Heart left ventricle (tissue), 16 donors: ENCODE measurements at places on chromosomes 5 and 9. TPM values are rescaled to one million over a fixed set of nuclear protein-coding genes. Genes with fewer than 3 reads are reported as not detected.

ARL14EPL gene
- not detected for total RNA-seq

- H3K4me3 ChIP-seq: peak within 1 kb of the TSS; percentile 73
- no peaks in the 10 kb centered on the region for H3K36me3 ChIP-seq
- peaks cover 11% of the 10 kb centered on the region for H3K27me3 ChIP-seq
Observed at GRCh38 chr9:133275105-133276000, at the start of gene ABO. Gene ABO (minus strand): TSS chr9:133275201.

- H3K36me3 ChIP-seq: no peaks in the 10 kb centered on the region
- H3K27me3 ChIP-seq: peaks cover 56% of the 10 kb centered on the region
- H3K4me3 ChIP-seq: no peak overlapping the region
Observed at GRCh38 chr9:137048655-137049543, 2.9 kb upstream of the NPDC1 start.

DNA sequence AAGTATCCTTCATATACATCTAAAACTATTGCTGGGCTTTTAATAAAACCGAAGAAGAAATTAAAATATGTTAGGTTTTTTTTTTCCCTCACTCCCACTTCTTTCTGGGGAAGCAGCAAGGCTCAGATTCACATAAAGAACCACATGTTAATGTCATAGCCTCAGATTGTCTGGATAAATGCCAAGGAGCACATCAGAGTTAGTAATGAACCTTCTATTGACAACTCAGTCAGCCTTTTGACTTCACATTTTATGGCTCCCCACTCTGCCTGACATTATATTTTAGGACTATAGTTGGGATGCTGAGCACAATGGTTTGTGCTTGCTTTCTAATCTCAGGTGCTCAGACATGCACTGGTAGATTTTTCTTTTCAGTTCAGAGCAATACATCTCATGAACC, 21.8 kb downstream of the DMAC1 start:
- no peaks in the 10 kb centered on the region for H3K27me3 ChIP-seq
- H3K36me3 ChIP-seq: no peaks in the 10 kb centered on the region
- no peak overlapping the region for H3K27ac ChIP-seq
- H3K4me1 ChIP-seq: no peaks in the 10 kb centered on the region
- DNase-seq: no peak

SPATA31C1 gene
- not detected for total RNA-seq

ARHGEF28 gene
- 0.91 TPM for total RNA-seq

DNA sequence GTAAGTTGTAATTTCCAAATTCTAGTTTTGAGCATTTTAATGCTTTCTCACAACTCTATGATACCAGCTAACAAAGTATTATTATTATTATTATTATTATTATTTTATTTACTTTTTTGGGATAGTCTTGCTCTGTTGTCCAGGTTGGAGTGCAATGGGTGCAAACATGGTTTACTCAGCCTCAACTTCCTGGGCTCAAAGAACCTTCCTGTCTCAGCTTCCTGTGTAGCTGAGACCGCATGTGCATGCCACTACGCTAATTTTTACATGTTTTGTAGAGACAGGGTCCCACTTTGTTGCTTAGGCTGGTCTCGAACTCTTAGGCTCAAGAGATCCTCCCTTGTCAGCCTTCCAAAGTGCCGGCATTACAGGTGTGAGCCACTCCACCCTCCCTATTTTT, 27.0 kb downstream of the LRRC70 start:
- no peaks in the 10 kb centered on the region for H3K27me3 ChIP-seq
- peaks cover 8% of the 10 kb centered on the region for H3K36me3 ChIP-seq
- H3K27ac ChIP-seq: no peak overlapping the region
- DNase-seq: no peak
- H3K4me1 ChIP-seq: no peaks in the 10 kb centered on the region
- H3K4me3 ChIP-seq: no peak overlapping the region

GRCh38 chr9:79583952-79584654, 12.3 kb downstream of the TLE4 start:
- H3K27me3 ChIP-seq: no peaks in the 10 kb centered on the region
- peak overlapping the region; percentile 24 for H3K27ac ChIP-seq
- peak; percentile 67 for DNase-seq
- H3K4me3 ChIP-seq: peak overlapping the region; percentile 0

- peak overlapping the region; percentile 68 for H3K27ac ChIP-seq
- no peak for DNase-seq
- no peak overlapping the region for H3K4me3 ChIP-seq
- peaks cover 18% of the 10 kb centered on the region for H3K4me1 ChIP-seq
- H3K36me3 ChIP-seq: no peaks in the 10 kb centered on the region
Observed at GRCh38 chr5:6731465-6732237, 18.4 kb downstream of the TENT4A start.

GRCh38 chr9:123090956-123091355, 57.5 kb downstream of the GPR21 start:
- H3K27me3 ChIP-seq: no peaks in the 10 kb centered on the region
- H3K36me3 ChIP-seq: peaks cover 78% of the 10 kb centered on the region
- no peak overlapping the region for H3K4me3 ChIP-seq
- no peak overlapping the region for H3K27ac ChIP-seq

OR13D1 gene
- not detected for total RNA-seq

DNA sequence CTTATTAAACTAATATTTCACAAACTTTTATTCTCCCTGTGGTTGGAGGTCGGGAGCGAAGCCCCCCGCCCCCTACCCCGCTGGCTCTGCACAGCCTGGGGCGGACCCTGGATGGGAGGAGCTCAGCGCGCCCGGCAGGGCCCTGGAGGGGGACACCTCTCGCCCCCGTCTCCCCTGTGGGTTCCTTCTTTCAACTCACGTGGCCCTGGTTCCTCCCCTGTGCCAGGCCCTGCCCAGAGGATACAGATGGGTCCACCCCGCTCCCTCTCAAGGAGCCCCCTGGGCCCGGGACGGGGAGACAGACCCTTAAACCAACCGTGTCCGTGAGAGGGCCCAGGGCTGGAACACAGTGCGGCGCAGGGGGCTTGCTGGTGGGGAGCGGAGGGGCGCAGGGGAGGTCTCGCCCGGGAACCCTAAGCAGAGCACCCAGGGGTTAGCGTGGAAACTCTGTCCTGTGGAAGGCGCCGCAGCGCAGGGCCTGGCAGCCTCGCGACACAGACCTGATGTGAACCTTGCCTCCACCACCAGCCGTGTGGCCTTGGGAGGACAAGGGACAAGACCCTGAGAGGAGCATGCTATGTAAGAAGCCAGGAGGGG, 103.7 kb upstream of the MVB12B start:
- no peak for DNase-seq
- H3K4me1 ChIP-seq: no peaks in the 10 kb centered on the region
- peaks cover 11% of the 10 kb centered on the region for H3K27me3 ChIP-seq
- H3K27ac ChIP-seq: no peak overlapping the region

GRCh38 chr5:115977096-115977495, 14.8 kb downstream of the LVRN start:
- H3K4me3 ChIP-seq: no peak overlapping the region
- H3K4me1 ChIP-seq: no peaks in the 10 kb centered on the region
- no peak for DNase-seq
- no peaks in the 10 kb centered on the region for H3K36me3 ChIP-seq

SLC23A1 gene
- total RNA-seq: not detected

OR1J2 gene
- total RNA-seq: not detected

AGXT2 gene
- not detected for total RNA-seq

FCN2 gene
- 0.41 TPM for total RNA-seq

- H3K4me3 ChIP-seq: no peak overlapping the region
- peaks cover 21% of the 10 kb centered on the region for H3K4me1 ChIP-seq
- H3K27me3 ChIP-seq: no peaks in the 10 kb centered on the region
- DNase-seq: no peak
Observed at GRCh38 chr5:32595118-32595517, 9.8 kb downstream of the SUB1 start.

SLC35D2 gene
- total RNA-seq: 12.1 TPM

GRCh38 chr5:36304095-36304805, 2.5 kb upstream of the RANBP3L start:
- H3K4me1 ChIP-seq: no peaks in the 10 kb centered on the region
- no peak overlapping the region for H3K4me3 ChIP-seq

DNA sequence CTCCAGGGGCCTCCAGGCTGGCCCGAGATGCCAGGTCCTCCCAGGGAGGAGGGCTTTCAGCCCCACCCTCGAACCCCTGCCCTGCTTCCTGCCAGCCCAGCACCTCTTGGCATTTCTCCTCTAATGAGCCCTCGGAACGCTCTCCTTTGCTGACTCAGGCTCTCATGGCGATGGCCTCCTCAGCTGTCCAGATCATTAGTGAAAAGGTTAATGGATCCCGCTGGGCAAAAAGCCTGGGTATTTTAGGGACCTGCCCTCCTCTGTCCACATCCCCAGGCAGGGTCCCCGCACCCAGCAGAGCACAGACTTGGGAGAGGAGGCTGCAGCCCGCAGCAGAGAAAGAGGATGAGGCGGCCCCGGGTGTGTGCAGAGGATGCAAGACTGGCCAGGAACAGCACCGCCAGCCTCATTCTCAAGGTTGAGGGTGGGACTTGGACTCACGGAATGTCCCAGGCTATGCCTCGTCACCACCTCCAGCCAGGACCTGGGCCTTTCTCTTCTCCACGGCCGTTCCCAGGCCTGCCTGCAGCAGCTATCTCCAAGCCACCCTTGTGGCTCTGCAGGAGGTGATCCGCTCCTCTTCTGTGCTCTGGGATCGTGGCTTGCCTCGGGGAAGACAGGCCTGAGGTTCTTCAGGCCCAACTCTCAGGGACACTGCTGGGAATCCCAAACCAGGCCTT, 23.0 kb upstream of the ADAMTS2 start:
- no peaks in the 10 kb centered on the region for H3K4me1 ChIP-seq
- H3K27ac ChIP-seq: no peak overlapping the region
- H3K36me3 ChIP-seq: no peaks in the 10 kb centered on the region
- DNase-seq: no peak
- no peak overlapping the region for H3K4me3 ChIP-seq
- no peaks in the 10 kb centered on the region for H3K27me3 ChIP-seq

PCDHA6 gene
- not detected for total RNA-seq

GRCh38 chr9:105341434-105342146, 97.1 kb downstream of the SLC44A1 start:
- H3K36me3 ChIP-seq: peaks cover 15% of the 10 kb centered on the region
- no peaks in the 10 kb centered on the region for H3K27me3 ChIP-seq
- no peak overlapping the region for H3K4me3 ChIP-seq
- no peak for DNase-seq
- H3K4me1 ChIP-seq: peaks cover 5% of the 10 kb centered on the region

DNA sequence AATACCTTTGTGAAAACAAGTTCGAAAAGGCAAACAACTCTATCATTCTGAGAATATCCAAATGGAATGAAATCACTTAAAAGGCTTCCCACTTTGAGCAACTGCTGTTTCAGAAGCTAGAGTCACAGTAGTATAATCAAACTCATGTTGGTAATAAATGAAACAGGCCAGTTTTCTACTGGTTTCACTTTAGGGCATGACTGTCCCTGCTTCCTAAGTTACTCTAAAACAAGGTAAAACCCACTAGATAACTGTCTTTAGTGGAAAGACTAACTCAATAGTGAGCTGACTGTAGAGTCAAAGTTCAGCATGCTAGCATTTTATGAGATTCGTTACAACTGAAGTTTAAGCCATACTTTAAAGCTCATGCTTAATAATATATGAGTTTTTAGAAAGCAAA, 6.0 kb downstream of the CDC26 start:
- no peaks in the 10 kb centered on the region for H3K27me3 ChIP-seq
- H3K4me3 ChIP-seq: no peak overlapping the region
- peaks cover 8% of the 10 kb centered on the region for H3K4me1 ChIP-seq
- peaks cover 60% of the 10 kb centered on the region for H3K36me3 ChIP-seq
- no peak for DNase-seq

CTXN3 gene
- total RNA-seq: not detected

DNA sequence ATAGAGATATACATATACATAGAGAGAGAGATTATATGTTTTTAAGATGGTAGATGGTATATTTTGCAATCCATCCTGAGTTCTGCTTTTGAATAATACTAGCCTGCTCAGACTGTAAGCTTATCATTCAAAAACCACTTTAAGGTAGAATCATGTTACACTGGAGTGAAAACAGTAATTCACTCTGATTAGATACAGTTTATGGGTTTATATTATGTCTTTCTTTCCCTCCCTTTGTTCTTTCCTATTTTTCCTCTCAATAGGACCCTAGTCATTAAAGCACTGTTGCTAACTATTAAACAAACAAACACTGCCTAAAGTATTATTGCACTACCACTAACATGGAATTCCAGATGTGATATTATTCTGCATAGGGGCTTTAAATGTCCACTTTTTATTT, 202.0 kb downstream of the ADAMTSL1 start:
- H3K36me3 ChIP-seq: no peaks in the 10 kb centered on the region
- H3K4me3 ChIP-seq: no peak overlapping the region
- no peak overlapping the region for H3K27ac ChIP-seq
- no peak for DNase-seq
- no peaks in the 10 kb centered on the region for H3K27me3 ChIP-seq

CD274 gene
- 18.0 TPM for total RNA-seq

DNA sequence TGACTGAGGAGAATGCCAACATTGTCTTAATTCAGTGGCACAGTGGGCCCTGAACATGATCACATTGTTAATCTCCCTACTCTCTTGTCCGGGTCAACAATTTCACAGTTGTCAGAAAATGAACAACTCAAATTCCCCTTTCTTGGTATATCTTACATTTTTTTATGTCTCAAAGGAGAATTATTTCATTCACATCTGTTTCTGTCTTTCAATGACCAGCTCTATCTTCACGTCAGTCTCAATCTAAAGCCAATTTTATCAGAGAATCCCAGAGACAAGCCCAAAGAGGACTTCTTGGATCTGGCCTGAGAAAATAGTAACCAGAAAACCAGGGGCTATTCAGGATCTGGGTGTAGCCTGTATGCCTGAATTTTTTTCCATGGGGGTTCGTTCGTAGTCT, 477.5 kb downstream of the PDE4D start:
- no peaks in the 10 kb centered on the region for H3K36me3 ChIP-seq
- no peaks in the 10 kb centered on the region for H3K4me1 ChIP-seq
- no peaks in the 10 kb centered on the region for H3K27me3 ChIP-seq
- no peak overlapping the region for H3K4me3 ChIP-seq

GRCh38 chr9:121732886-121733285, 81.5 kb downstream of the DAB2IP start:
- H3K27ac ChIP-seq: no peak overlapping the region
- no peak for DNase-seq
- no peaks in the 10 kb centered on the region for H3K27me3 ChIP-seq
- H3K36me3 ChIP-seq: no peaks in the 10 kb centered on the region
- H3K4me1 ChIP-seq: peaks cover 68% of the 10 kb centered on the region

- H3K4me1 ChIP-seq: peaks cover 15% of the 10 kb centered on the region
- DNase-seq: no peak
- no peak overlapping the region for H3K4me3 ChIP-seq
- H3K27me3 ChIP-seq: no peaks in the 10 kb centered on the region
- no peak overlapping the region for H3K27ac ChIP-seq
Observed at GRCh38 chr5:149628221-149628620, 46.9 kb downstream of the ARHGEF37 start.

- no peak overlapping the region for H3K4me3 ChIP-seq
- H3K27ac ChIP-seq: peak overlapping the region; percentile 38
- H3K4me1 ChIP-seq: peaks cover 45% of the 10 kb centered on the region
- DNase-seq: no peak
- peaks cover 8% of the 10 kb centered on the region for H3K36me3 ChIP-seq
- H3K27me3 ChIP-seq: no peaks in the 10 kb centered on the region
Observed at GRCh38 chr5:179802950-179803562, 3.6 kb downstream of the MGAT4B start.

GRCh38 chr5:36366883-36367282, 65.2 kb upstream of the RANBP3L start:
- H3K27me3 ChIP-seq: no peaks in the 10 kb centered on the region
- H3K36me3 ChIP-seq: no peaks in the 10 kb centered on the region
- H3K4me3 ChIP-seq: no peak overlapping the region

- no peaks in the 10 kb centered on the region for H3K27me3 ChIP-seq
- no peak for DNase-seq
- H3K4me1 ChIP-seq: peaks cover 4% of the 10 kb centered on the region
- no peak overlapping the region for H3K4me3 ChIP-seq
- peaks cover 9% of the 10 kb centered on the region for H3K36me3 ChIP-seq
Observed at GRCh38 chr9:19113964-19114679, 11.4 kb upstream of the HAUS6 start.

ACOT12 gene
- not detected for total RNA-seq
